ENCODE measurements at places on chromosomes 12 and 14. TPM values are rescaled to one million over a fixed set of nuclear protein-coding genes. Genes with fewer than 3 reads are reported as not detected.

DNA sequence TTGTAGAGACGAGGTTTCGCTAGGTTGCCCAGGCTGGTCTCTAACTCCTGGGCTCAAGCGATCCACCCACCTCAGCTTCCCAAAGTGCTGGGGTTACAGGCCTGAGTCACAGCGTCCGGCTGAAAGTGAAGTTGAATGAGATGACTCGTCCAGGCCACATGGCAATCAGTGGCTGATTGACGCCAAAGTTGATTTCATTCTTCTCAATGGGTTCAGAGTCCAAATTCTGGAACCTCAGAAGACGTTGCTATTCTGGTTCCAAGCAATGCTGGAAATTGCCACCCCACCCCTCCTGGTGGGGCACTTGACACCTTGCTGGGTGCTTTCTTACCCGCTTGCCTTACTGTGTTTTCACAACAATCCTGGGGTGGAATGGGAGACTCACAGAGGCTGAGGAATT is 14.9 kb downstream of the ABCB9 start:
- no peaks in the 10 kb centered on the region for H3K36me3 ChIP-seq
- peaks cover 9% of the 10 kb centered on the region for H3K4me1 ChIP-seq
- no peak for DNase-seq
- no peaks in the 10 kb centered on the region for H3K27me3 ChIP-seq
- no peak overlapping the region for H3K4me3 ChIP-seq

DNA sequence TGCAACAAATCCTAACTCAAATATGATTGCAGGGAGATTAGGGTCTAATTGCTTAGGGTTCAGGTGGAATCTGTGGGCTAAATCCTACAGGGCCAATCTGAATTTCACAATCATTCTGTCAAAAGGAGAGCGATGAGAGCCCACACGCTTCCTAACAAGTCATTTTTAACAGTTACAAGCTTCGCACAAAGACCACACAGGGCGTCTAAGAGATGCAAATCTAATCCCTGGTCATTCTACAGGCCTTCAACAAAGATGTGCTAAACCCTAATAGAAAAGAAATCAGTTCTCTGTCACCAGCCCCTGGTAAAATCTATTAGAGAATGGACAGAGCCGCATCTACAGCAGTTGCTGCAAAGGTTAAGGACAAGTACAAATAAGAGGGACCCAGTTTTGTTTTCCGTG is 15.3 kb downstream of the NKX2-1 start:
- H3K4me3 ChIP-seq, result no peak overlapping the region
- H3K4me1 ChIP-seq, result no peaks in the 10 kb centered on the region
- no peak for DNase-seq
- peaks cover 43% of the 10 kb centered on the region for H3K27me3 ChIP-seq
- no peak overlapping the region for H3K27ac ChIP-seq

- peaks cover 5% of the 10 kb centered on the region for H3K27me3 ChIP-seq
- DNase-seq, result no peak
- no peak overlapping the region for H3K4me3 ChIP-seq
Measured at GRCh38 chr14:98161356-98161755, 1110.6 kb downstream of the BCL11B start.

DNA sequence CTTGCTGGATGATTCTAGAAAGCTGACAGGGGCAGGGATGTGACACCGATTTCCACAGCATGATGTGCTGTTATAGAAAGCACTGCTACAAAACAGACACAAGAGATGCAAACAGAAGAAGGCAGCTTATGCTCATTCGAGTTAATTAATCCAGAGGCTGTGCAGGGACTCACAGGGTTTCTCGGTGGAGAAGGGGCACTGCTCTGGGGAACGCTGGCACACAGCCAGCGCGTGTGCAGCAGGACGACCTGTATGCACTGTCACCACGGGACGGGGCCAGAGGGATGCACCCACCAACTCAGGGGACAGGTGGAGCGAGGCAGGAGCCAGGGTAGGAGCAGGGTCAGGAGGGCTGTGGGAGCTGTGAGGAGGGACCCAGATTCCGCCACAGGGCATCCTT is 143.5 kb downstream of the RIMBP2 start:
- no peaks in the 10 kb centered on the region for H3K4me1 ChIP-seq
- no peak overlapping the region for H3K27ac ChIP-seq
- H3K27me3 ChIP-seq, result no peaks in the 10 kb centered on the region

GRCh38 chr14:54776361-54777001 is 126.1 kb downstream of the GCH1 start:
- H3K27me3 ChIP-seq, result no peaks in the 10 kb centered on the region
- peak overlapping the region; percentile 91 for H3K27ac ChIP-seq
- peak; percentile 69 for DNase-seq
- H3K4me1 ChIP-seq, result no peaks in the 10 kb centered on the region

- H3K4me3 ChIP-seq, result no peak overlapping the region
- H3K4me1 ChIP-seq, result no peaks in the 10 kb centered on the region
Measured at GRCh38 chr12:105245291-105245690, 9.3 kb upstream of the APPL2 start.

- no peak overlapping the region for H3K27ac ChIP-seq
- no peak for DNase-seq
- no peaks in the 10 kb centered on the region for H3K4me1 ChIP-seq
- H3K4me3 ChIP-seq, result no peak overlapping the region
Measured at GRCh38 chr12:92844151-92844763, 84.8 kb downstream of the EEA1 start.

GRCh38 chr14:69640931-69641330 is 29.5 kb downstream of the SUSD6 start:
- H3K27ac ChIP-seq, result no peak overlapping the region
- no peaks in the 10 kb centered on the region for H3K27me3 ChIP-seq
- H3K36me3 ChIP-seq, result no peaks in the 10 kb centered on the region

DNA sequence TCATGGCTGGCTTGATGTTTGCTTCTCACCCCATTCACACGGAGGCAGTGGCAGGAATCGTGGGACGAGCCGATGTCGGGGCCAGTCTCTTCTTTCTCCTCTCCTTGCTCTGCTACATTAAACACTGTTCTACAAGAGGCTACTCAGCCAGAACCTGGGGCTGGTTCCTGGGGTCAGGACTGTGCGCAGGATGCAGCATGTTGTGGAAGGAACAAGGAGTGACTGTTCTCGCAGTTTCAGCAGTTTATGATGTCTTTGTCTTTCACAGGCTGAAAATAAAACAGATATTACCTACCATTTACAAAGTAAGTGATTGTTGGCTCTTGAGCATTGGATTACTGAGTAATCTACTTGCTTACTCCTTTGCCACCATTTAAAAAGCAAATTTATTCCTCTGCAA is 170.6 kb downstream of the TMTC2 start:
- peaks cover 9% of the 10 kb centered on the region for H3K36me3 ChIP-seq
- H3K27me3 ChIP-seq, result no peaks in the 10 kb centered on the region
- H3K4me3 ChIP-seq, result no peak overlapping the region

DNA sequence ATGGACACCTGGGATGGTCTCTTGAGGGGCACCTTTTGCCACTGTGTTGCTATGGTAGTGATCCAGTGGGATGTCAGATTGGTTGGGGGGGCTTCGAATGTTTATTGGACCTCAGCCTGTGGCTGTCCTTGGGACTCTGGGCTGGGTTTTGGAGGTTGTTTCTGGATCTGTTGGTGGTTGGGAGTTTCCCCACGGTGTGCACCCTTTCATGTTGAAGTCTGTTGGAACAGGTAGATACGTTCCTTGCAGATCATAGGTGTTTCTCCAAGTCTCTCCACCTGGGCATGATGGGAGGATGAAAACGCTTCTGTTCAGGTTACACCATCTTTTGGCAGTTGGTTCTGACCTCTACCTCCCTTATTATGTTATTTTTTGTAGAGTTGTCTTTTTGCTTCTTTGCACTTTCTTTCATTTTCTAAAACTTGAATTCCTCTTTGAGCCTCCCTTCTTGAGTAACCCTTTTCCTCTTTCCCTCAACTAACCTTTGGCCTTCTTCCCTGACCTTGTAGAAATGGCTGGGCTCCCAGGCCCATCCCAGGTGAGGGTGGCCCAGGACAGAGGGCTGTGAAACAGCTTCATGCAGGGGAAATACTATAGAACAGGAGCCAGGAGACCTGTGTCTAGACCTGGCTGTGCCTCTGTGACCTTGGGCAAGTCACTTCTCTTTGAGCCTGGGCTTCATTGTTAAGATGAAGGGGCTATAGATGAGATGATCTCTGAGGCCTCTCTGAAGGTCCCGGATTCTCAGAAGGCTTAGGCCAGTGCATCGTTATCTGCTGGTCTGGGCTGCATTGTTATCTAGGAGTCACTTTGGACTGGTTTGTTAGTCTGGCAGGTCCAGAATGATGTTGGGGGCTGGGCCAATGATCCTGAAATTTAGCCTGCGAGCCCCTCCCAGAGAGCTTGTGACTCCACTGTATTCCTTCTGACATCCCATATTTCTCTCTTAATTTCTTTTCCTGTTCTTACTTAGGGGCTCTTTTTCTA is 2.0 kb downstream of the ATN1 start:
- no peaks in the 10 kb centered on the region for H3K36me3 ChIP-seq
- DNase-seq, result no peak
- H3K27ac ChIP-seq, result peak overlapping the region; percentile 99
- H3K4me1 ChIP-seq, result peaks cover 76% of the 10 kb centered on the region

- no peaks in the 10 kb centered on the region for H3K27me3 ChIP-seq
- DNase-seq, result no peak
- no peak overlapping the region for H3K27ac ChIP-seq
- H3K4me3 ChIP-seq, result no peak overlapping the region
Measured at GRCh38 chr14:101903111-101903561, 61.2 kb upstream of the DYNC1H1 start.

GRCh38 chr12:122297494-122297893 is 31.2 kb upstream of the VPS33A start:
- DNase-seq, result no peak
- H3K27ac ChIP-seq, result no peak overlapping the region
- H3K4me1 ChIP-seq, result no peaks in the 10 kb centered on the region
- H3K27me3 ChIP-seq, result no peaks in the 10 kb centered on the region
- no peak overlapping the region for H3K4me3 ChIP-seq

DNA sequence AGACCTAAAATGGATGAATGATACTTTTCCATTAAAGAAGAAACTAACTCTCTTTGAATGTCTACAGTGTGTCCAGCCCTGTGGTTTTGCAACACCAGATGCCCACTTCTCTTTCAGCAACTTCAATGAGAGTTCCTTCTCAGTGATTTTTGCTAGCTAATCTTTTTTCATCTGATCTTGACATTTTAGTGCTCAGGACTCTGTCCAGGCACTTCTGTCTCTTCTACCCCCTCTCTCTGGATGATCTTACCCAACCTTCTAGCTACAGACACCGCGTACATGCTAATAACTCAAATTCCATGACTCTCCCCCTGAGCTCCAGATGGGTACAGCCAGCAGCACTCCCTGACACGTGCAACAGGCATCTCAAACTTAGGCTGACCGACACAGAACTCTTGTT is 161.1 kb upstream of the FOXN3 start:
- H3K27me3 ChIP-seq, result no peaks in the 10 kb centered on the region
- H3K27ac ChIP-seq, result no peak overlapping the region
- H3K4me1 ChIP-seq, result peaks cover 8% of the 10 kb centered on the region
- no peak overlapping the region for H3K4me3 ChIP-seq

DNA sequence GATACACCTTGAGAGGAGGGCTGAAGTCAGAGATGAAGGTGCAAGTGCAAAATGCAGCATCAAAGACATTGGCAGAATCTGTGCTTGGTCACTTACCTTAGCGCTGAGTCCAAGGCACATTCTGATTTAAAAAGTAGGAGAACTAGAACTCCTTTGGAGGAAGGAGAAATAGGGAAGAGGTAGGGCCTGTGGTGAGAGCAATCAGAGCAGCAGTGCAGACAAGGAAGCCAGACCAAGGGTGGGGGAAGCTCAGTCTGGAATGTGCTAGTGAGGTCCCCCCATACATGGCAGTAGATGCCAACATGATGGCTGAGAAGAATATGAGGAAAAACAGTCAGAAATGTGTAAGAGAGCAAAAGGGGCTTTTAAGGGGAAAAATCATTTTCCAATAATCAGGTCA is 206.5 kb downstream of the SSPN start:
- H3K27ac ChIP-seq, result no peak overlapping the region
- no peak overlapping the region for H3K4me3 ChIP-seq
- peaks cover 38% of the 10 kb centered on the region for H3K36me3 ChIP-seq
- no peaks in the 10 kb centered on the region for H3K27me3 ChIP-seq
- no peaks in the 10 kb centered on the region for H3K4me1 ChIP-seq

DNA sequence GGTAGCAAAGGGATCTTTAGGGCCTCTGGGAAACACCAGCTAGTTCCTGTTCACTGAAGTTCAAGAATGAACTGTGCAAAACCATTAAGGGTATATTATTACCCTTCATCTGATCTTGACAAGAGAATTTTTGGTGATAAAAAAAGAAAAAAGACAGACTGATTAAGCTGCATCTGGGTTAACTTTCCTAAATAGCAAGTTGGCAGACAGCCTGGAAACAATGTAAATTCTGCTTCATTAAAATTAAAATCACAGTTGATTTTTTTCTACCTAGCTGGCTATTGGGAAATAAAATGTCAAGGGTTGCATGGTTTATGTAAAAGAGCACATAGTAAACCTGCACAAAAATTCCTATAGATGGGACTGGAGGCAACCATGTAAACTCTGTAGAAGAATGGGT is 126.6 kb upstream of the PRKD1 start:
- no peaks in the 10 kb centered on the region for H3K27me3 ChIP-seq
- no peaks in the 10 kb centered on the region for H3K36me3 ChIP-seq
- no peak for DNase-seq
- no peaks in the 10 kb centered on the region for H3K4me1 ChIP-seq
- H3K4me3 ChIP-seq, result no peak overlapping the region

DNA sequence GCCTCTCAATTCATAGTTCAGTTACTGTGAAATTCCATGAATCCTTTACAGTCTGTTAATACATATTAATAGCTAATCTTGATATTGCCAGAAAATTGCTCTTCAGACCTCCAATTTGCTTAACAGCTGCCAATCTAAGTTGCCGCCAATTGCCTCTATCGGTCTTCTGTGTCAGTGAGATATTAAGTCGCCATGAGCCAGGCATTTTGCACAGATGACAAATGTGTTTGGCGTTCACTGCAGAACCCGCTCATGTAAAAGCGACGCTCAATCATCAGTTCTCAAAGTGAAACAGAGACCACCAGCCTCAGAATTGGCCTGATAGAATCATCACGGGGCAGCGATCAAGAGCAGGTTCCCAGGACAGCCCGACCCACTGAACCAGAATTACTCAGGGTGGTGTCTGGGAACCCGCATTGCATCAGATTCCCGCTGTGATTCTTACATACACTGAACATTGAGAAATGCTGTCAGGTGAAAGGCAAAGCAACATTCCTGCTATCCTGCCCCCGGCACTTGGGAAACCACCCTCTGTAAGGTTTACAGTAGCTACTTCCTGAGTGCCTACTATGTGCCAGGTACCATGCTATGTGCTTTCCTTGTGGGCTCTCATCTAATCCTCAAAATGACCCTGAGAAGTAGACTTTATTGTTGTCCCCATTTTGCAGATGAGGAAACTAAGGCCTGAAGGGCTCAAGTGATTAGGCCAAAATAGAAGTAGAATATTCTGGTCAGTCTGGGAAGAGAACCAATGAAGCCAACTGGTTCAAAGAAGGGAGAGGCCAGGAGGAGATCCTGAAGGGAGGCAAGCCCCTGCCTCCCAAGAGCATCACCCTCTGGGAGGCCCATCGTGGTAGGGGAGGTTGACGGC is 216.4 kb downstream of the SLC41A2 start:
- no peak for DNase-seq
- H3K36me3 ChIP-seq, result no peaks in the 10 kb centered on the region
- no peak overlapping the region for H3K27ac ChIP-seq
- H3K4me1 ChIP-seq, result peaks cover 13% of the 10 kb centered on the region
- no peak overlapping the region for H3K4me3 ChIP-seq

GRCh38 chr12:120229487-120230325 is 28.8 kb upstream of the RPLP0 start:
- peaks cover 97% of the 10 kb centered on the region for H3K4me1 ChIP-seq
- no peaks in the 10 kb centered on the region for H3K27me3 ChIP-seq
- H3K27ac ChIP-seq, result peak overlapping the region; percentile 95
- DNase-seq, result peak; percentile 71

GRCh38 chr14:73237219-73237785 is at the start of gene PAPLN:
TSS of gene PAPLN (plus strand) at chr14:73237506. CDS start at chr14:73239779, 2,273 bp downstream.
- peak within 1 kb of the TSS; percentile 46 for H3K4me3 ChIP-seq
- DNase-seq, result peak; percentile 80
- peak within 1 kb of the TSS; percentile 67 for H3K27ac ChIP-seq
- H3K4me1 ChIP-seq, result no peaks in the 10 kb centered on the region

CDCA3 gene
- 0.33 TPM for total RNA-seq

CCDC175 gene
- total RNA-seq, result not detected
